NCI-H1417 treated with DMSO at 0.1 percent for 48 hours (cell line): ENCODE measurements at places on chromosomes 13 and 19.

GRCh38 chr19:31418055-31418454 is 68.8 kb upstream of the TSHZ3 start:
- DNase-seq: no peak

DNA sequence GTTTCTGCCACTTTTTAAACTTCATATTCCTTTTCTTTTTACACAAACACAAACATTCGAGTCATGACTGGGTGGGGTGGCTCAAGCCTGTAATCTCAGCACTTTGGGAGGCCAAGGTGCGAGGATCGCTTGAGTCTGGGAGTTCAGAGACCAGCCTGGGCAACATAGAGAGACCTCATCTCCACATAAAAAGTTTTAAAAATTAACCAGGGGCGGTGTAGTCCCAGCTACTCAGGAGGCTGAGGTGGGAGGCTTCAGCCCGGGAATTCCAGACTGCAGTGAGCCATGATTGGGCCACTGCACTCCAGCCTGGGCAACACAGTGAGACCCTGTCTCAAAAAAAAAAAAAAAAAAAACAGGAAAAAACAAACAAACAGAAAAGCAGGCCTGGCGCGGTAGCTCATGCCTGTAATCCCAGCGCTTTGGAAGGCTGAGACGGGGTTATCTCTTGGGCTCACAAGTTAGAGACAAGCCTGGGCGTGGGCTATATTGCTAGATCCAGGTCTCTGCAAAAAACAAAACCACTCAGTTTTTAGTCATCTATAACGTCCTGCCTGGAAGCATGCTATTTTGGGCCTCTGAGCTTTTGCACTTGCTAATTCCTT is 583 bp upstream of the BAX start:
- DNase-seq: no peak

DNA sequence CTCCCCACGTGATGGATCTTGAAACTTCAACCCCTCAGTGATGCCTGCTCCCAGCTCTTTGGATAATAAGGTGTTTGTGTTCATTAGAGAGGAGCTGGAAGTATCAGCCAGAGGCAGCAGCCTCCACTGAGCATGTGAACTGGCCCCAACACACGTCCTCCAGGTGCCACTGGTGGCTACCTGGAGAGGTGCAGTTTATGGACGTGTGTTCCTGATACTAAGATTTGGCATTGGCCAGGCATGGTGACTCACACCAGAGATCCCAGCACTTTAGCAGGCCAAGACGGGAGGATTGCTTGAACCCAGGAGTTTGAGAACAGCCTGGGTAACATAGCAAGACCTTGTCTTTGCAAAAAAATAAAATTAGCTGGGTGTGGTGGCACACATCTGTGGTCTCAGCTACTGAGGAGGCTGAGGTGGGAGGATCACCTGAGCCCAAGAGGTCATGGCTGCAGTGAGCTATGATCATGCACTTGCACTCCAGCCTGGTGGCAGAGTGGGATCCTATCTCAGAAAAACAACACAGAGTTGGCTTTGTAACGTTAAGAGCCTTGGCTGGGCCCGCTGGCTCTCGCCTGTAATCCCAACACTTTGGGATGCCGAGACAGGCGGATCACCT is 34.4 kb downstream of the SLC25A42 start:
- DNase-seq: no peak

DNA sequence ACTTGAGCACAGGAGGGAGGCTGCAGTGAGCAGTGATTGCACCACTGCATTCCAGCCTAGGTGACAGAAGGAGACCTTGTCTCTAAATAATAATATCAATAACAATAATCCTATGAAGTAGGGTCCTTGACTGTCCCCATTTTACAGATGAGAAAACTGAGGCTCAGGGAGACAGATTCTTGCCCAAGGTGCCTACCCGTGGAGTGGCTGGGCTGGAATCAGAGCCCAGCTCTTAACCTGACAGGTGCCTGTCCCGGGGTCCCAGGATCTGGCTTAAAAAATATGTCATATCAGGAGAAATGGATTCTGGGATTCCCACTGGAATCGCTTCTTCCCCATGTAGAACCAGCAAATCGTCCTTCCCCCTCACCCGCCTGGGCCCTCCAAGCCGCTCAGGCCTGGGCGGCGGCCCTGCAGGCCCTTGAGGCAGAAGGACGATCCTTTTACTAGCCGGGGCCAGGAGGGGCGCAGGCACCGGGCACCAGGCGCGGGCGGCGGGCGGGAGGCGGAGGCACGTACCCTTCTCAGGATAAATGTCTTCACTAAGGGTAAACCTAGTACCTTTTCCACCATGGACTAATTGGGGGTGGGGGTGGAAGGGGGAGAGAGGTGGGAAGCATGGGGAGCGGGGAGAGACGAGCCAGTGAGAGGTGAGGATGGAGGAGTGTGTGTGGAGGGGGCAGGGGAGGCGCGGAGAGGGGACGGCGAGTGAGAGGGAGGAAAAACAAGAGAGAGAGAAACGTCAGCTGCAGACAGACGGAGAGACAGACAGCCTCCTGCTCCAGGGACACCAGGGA is 60.6 kb downstream of the COLGALT1 start:
- no peak for DNase-seq

DNA sequence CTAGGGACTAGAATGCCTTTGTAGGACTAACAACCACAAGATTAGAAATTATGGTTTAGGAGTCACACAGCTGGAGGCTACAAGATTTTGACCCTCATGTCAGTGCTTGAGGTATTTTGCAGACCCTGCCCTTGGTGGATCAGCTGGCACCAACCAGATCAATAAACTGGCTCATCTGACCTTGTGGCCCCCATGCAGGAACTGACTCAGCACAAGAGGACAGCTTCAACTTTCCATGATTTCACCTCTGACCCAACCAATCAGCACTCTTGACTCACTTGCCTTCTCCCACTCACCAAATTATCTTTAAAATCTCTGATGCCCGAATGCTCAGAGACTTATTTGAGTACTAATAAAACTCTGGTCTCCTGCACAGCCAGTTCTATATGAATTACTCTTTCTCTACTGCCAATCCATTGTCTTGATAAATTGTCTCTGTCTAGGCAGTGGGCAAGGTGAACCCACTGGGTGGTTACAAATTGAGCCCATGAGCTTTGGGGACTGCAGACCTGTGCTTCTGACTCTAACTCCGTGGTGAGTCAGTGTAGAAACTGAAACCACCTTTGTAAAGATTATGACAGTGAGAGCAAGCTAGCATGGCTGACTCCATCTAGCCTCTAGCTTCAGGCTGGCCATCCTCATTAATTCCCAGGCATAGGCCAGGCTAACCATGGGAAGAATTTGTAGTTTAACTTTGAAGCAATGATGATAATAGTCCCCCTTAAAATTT is 33.9 kb upstream of the CEACAM8 start:
- DNase-seq: no peak

GRCh38 chr13:54758795-54759194 is 1730.2 kb downstream of the OLFM4 start:
- DNase-seq: no peak

GRCh38 chr19:47094557-47095475 is 18.8 kb downstream of the ZC3H4 start:
- DNase-seq: no peak

DNA sequence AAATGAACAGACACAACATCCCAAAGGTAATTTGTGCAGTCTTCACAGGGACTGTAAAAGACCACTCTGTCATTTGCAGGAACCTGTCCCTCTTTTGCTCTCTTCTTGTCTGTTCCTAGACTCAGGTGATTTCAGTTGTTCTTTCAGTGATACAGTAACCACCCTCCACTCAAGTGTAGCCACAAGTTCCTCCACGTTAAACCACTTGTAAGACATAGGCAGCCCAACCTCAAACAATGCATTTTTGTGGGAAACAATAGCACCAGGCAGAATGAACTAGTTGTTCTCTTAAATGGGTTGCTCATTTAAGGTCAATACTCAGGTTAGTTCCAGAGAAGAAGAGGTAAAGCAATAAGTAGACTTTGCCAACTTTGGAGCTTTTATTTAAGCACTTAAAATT is 359.4 kb downstream of the MZT1 start:
- DNase-seq: no peak

DNA sequence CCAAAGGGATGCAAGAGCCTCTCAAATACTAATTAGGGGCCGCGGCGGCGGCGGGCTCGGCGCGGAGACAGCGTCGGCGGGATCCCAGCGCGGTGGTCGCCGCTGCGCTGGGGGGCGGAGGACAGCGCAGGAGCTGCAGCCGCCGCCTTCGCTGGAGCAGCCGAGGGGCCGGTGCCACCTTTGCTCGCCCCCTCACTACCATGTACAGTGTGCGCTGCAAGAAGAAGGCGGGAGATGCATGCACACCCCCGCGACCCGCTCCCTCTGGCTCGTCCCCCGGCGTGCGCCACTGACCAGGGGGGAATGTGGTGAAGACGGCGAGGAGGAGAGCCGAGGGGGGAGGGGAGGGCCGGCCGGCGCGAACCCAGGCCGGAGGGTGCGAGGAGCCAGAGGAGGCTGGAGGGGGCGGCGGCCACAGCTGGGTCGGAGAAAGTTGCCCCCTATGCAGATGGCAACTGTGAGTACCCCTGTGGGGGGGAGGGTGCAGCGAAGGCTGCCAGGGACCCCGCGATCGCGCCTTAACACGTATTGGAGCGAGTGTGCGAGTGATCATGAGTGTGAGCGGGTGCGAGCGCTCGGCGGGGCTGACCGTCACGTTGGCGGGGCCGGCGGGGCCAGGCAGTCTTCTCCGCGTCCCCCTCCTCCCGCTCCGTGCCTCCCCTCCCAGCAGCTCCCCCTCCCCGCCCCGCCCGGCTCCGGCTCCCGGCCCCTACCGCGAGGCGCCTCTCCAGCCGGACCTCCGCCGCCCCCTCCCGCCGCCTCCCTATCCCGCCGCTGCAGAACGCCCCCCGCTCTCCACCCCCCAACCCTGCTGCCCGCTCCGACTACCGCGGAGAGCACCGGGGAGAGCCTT is 808 bp downstream of the SLITRK5 start:
- no peak for DNase-seq

DNA sequence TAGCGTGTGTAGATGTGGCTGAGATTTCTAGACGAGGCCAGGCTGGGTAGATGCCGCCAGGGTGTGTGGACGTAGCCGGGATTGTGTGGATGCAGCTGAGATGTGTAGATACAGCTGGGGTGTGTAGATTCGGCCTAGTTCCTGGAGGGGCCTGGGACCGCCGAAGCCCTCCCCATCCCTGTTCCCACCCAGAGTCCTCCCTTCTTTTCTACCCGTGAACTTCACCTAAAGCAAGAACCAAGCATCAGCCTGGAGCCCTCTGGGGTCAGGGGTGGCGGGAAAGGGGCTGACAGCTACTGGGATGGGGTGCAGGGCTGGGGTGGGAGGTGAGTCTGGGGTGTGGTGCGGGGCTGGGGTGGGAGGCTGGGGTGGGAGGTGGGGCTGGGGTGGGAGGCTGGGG is 768 bp downstream of the TMPRSS9 start:
- DNase-seq: no peak

- no peak for DNase-seq
Measured at GRCh38 chr13:46620029-46620428, 67.1 kb downstream of the LRCH1 start.

- no peak for DNase-seq
Measured at GRCh38 chr13:41660411-41660810, 203.1 kb downstream of the RGCC start.

DNA sequence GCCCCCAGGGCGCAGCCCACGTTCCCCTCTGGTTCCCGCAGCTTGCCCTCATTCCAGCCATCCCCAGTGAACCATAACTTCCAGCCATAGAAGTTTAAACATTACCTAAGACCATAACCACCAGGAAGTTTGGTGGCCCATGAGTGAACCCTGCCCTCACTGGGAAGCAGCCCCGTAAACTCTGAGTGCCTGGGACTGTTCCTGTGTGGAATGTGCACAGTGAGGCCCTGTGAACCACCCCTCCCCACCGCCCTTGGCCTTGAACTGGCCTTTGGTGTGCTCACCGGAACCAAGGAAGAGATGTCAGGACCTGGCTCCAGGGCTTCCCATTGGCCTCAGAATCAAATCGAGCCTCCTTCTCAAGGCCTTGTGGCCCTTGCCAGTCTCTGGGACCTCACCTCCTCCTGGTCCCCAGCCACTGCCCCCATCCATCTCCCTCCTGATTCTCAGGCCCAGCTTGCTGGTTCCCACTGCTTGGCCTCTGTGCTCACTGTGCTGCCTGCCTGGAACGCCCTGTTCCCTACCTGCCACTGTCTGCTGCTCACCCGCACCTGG is 46.5 kb downstream of the DNM2 start:
- no peak for DNase-seq

- no peak for DNase-seq
Measured at GRCh38 chr19:1133471-1133929, 29.7 kb downstream of the GPX4 start.

DNA sequence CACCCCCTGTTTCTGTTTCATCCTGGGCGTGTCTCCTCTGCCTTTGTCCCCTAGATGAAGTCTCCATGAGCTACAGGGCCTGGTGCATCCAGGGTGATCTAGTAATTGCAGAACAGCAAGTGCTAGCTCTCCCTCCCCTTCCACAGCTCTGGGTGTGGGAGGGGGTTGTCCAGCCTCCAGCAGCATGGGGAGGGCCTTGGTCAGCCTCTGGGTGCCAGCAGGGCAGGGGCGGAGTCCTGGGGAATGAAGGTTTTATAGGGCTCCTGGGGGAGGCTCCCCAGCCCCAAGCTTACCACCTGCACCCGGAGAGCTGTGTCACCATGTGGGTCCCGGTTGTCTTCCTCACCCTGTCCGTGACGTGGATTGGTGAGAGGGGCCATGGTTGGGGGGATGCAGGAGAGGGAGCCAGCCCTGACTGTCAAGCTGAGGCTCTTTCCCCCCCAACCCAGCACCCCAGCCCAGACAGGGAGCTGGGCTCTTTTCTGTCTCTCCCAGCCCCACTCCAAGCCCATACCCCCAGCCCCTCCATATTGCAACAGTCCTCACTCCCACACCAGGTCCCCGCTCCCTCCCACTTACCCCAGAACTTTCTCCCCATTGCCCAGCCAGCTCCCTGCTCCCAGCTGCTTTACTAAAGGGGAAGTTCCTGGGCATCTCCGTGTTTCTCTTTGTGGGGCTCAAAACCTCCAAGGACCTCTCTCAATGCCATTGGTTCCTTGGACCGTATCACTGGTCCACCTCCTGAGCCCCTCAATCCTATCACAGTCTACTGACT is at the start of gene KLK3:
Gene KLK3, plus strand, starts transcription at position 280 of the 775 bp plus-strand sequence. Its CDS starts 41 bp downstream, at position 321.
- DNase-seq: no peak

DNA sequence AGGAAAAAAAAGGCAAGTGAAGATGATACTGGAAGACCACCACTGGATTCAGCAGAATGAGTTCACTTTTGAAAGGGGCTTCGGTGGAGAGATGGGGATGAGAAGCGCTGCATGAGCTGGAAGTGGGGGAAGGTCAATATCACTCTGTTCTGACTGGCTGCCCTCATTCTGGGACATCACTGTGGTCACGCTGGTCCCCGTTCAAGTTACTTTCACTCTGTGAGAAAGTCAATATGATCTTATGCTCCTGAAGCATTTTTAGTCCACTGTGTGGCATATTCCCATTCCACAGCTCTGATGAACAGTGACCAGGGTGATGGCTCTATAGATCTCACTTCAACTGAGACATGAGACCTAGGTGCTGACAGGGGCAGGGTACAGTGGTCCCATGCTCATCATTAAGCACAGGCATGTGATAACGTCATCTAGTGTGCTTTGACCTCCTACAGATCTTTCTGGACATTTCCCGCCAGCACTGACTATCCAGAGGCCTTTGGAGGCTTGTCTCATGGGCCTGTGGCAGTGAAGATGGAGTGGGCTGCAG is 40.2 kb upstream of the GPR183 start:
- DNase-seq: no peak

- DNase-seq: no peak
Measured at GRCh38 chr13:72963762-72964161, 95.0 kb upstream of the KLF5 start.
